ENCODE measurements at places on chromosomes 1 and 21. TPM values are rescaled to one million over a fixed set of nuclear protein-coding genes. Genes with fewer than 3 reads are reported as not detected.

MYOC gene
- not detected for total RNA-seq

TBX19 gene
- total RNA-seq = 0.91 TPM

TFF2 gene
- not detected for total RNA-seq

GRCh38 chr1:15510611-15511405 is 13.2 kb downstream of the CASP9 start:
- H3K4me3 ChIP-seq = no peak overlapping the region
- peaks cover 5% of the 10 kb centered on the region for H3K36me3 ChIP-seq
- no peak for DNase-seq
- H3K27ac ChIP-seq = no peak overlapping the region
- H3K27me3 ChIP-seq = no peaks in the 10 kb centered on the region

DNA sequence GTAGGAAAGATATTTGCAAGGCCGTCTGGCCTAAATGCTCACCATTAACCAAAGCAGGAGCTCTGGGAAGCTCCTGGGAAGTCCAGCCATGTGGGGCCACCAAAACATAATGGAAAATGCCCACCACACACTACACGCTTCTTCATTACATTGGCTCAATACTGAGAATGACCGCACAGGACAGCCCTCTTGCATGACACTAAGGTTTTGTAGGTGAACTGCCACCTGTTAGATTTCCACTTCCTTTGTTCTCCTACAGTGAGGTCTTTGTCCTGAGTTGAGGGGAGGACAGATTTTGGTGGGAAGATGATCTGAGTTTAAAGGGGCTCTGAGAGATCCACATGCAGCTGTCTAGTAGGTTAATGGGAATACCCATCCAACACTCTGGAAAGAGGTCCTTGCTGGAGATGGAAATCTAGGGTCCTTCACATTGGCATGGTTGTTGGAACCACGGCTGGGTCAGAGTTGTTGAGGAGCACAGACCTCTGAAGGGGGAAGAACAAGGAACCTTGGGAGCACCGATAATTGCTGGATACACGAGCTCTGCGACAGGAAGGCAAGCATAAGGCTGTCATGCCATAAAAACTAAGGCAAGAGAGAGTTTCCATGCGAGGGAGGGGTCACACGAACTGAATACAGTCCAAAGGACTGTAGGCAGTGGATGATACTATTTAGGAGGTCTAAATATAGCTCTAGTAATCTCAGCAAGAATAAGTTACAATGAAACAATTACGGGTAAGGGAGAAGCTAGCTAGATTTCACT is 105.5 kb upstream of the IRF2BP2 start:
- H3K36me3 ChIP-seq = no peaks in the 10 kb centered on the region
- no peaks in the 10 kb centered on the region for H3K4me1 ChIP-seq
- H3K4me3 ChIP-seq = no peak overlapping the region
- H3K27me3 ChIP-seq = no peaks in the 10 kb centered on the region
- no peak for DNase-seq

- H3K27me3 ChIP-seq = no peaks in the 10 kb centered on the region
- no peaks in the 10 kb centered on the region for H3K4me1 ChIP-seq
- no peak for DNase-seq
- H3K36me3 ChIP-seq = no peaks in the 10 kb centered on the region
- no peak overlapping the region for H3K4me3 ChIP-seq
- H3K27ac ChIP-seq = no peak overlapping the region
Observed at GRCh38 chr1:157842939-157843338, 1.3 kb upstream of the CD5L start.

GRCh38 chr1:51574796-51575195 is 42.1 kb upstream of the OSBPL9 start:
- H3K4me3 ChIP-seq = no peak overlapping the region
- H3K4me1 ChIP-seq = peaks cover 22% of the 10 kb centered on the region
- H3K36me3 ChIP-seq = no peaks in the 10 kb centered on the region
- no peaks in the 10 kb centered on the region for H3K27me3 ChIP-seq
- H3K27ac ChIP-seq = no peak overlapping the region
- no peak for DNase-seq

DNA sequence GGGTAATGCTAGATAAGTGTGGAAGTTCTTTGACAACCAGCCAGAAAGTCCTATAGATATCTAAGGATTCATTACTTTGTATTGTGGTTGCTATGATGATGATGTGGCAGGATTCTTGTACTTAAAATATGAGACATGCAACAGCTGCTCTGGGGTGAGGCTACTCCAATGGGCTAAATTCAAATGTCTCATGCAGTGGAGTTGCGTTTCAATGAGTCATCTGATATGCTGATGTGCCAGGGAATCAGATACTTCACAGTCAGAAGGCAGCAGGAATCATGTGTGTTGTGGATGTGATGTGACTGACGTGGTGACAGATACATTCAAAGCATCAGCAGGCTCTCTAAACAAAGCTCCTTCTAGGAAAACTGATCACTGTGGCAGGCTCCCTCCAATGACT is 66.5 kb downstream of the TSEN15 start:
- H3K27ac ChIP-seq = no peak overlapping the region
- H3K27me3 ChIP-seq = no peaks in the 10 kb centered on the region
- no peak for DNase-seq
- H3K4me3 ChIP-seq = no peak overlapping the region

DNA sequence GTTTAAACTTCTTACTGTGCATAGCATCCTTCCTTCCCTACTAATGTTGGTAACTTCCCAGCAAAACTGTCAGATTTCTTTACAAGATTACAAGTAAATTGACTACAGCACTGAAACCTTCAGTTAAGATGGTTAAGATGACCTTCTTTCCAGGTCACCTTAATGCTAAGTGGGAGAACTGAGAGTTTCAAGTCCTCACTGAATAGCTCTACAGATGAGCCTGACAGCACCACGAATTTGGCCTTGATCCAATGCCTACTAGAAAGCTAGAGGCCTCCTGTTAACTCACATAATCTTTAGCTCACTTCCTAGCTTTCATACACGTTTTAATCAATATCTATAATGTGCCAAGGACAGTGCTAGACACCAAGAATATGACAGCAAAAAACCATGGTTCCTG is 276.0 kb upstream of the PLD5 start:
- H3K4me1 ChIP-seq = no peaks in the 10 kb centered on the region
- no peak overlapping the region for H3K4me3 ChIP-seq
- no peak for DNase-seq
- H3K27ac ChIP-seq = no peak overlapping the region
- no peaks in the 10 kb centered on the region for H3K27me3 ChIP-seq

DNA sequence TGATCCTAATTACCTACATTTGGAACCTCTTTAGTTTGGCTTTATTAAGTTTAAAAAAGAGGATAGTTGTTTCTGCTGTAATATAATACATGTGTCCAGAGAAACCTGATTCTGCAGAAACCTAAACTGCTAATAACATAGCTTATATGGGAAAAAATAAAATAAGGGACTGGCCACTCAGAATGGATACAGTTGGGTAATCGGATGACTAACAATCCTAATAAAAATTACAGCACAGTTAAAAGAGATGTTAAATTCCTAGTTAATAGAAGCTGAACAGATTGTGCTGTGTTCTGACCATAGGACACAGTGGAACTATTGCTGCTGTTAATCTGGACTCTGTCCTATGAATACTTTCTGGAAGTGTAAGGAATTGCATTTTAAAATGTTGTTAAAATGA is 16.0 kb downstream of the ARV1 start:
- no peak for DNase-seq
- H3K27me3 ChIP-seq = no peaks in the 10 kb centered on the region
- no peak overlapping the region for H3K4me3 ChIP-seq
- no peaks in the 10 kb centered on the region for H3K4me1 ChIP-seq
- no peak overlapping the region for H3K27ac ChIP-seq

DNA sequence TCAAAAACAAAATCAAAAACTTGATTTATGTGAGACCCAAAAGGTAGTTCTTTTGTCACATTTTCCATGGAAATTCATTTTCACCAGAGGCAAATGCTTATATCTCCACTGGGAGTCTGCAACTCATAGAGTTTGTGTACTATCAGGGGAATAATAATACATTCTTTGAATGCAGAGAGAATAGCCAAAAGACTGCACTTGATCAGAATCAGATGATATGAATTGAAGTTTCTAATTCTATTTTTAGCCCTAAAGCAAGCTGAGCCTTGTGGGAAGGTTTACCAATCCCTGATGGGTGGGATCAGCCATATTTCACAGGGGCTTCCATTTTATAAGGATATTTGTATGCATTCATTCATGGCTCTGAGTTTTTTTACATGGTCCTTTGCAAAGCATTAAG is 49.6 kb downstream of the TSEN15 start:
- no peak overlapping the region for H3K4me3 ChIP-seq
- no peaks in the 10 kb centered on the region for H3K36me3 ChIP-seq
- DNase-seq = no peak
- no peak overlapping the region for H3K27ac ChIP-seq
- H3K4me1 ChIP-seq = no peaks in the 10 kb centered on the region
- no peaks in the 10 kb centered on the region for H3K27me3 ChIP-seq

DNA sequence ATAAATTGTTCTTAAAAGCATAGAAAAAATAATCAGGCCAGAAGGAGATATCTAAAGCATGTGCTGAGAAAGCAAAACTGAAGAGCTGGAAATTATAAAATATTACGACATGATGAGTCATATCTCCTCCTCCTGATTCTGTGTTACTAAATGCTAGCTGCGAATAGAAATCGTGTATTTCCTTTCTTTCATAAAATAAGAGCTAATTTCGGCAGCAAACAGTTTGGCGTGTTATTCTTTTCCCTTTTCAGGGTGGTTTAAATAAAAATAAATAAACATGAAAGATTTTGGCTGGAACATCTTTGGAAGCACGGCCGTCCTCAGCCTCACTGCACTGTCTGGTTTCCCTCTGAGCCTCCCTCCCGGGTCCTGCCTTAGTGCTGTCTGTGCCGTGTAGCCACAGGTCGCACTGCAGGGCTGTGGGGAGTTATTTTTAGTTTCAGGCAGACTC is 56.0 kb downstream of the ADARB1 start:
- no peaks in the 10 kb centered on the region for H3K36me3 ChIP-seq
- no peak for DNase-seq
- H3K4me3 ChIP-seq = no peak overlapping the region
- no peak overlapping the region for H3K27ac ChIP-seq

GRCh38 chr1:30856260-30856790 is 52.2 kb downstream of the SDC3 start:
- no peak overlapping the region for H3K27ac ChIP-seq
- no peaks in the 10 kb centered on the region for H3K27me3 ChIP-seq
- no peak overlapping the region for H3K4me3 ChIP-seq
- H3K36me3 ChIP-seq = no peaks in the 10 kb centered on the region

- H3K4me1 ChIP-seq = no peaks in the 10 kb centered on the region
- DNase-seq = no peak
- H3K4me3 ChIP-seq = no peak overlapping the region
Observed at GRCh38 chr1:190452272-190452848, 25.3 kb downstream of the BRINP3 start.

GRCh38 chr1:178629252-178630154 is 95.5 kb upstream of the RALGPS2 start:
- no peak overlapping the region for H3K27ac ChIP-seq
- DNase-seq = no peak
- H3K4me1 ChIP-seq = no peaks in the 10 kb centered on the region
- no peaks in the 10 kb centered on the region for H3K36me3 ChIP-seq

DNA sequence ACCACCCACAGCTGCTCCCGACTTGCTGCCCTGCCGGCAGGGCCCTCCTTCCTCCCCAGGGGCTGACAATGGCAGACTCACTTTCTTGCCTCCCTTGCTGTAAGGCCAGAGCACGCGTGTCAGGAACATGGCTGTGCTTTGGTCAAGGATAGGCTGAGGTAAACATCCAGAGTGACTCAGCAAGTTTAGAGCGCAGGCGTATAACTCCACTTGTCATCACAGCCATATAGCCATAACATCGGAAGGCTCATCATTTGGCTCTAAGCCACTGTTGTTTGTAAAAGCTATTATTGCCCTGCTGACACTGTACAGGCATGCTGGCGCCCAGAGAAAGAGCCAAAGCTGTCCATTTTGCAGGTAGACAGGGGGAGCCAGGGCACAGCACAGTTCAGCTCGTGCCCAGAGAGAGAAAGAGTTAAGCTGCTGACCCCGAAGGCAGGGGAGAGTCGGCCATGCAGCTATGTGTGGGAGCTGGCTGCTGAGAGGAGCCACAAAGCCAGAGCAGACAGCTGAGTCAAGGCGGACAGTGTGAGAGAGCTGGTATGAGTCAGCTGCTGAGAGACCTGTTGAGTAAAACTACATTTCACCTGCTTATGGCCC is 60.6 kb downstream of the GNG4 start:
- no peaks in the 10 kb centered on the region for H3K36me3 ChIP-seq
- H3K4me3 ChIP-seq = no peak overlapping the region
- no peaks in the 10 kb centered on the region for H3K4me1 ChIP-seq
- H3K27me3 ChIP-seq = no peaks in the 10 kb centered on the region
- DNase-seq = no peak

GRCh38 chr1:192747301-192747700 is 61.5 kb upstream of the RGS2 start:
- no peaks in the 10 kb centered on the region for H3K27me3 ChIP-seq
- no peaks in the 10 kb centered on the region for H3K36me3 ChIP-seq
- H3K4me1 ChIP-seq = no peaks in the 10 kb centered on the region

GRCh38 chr1:112852276-112852675 is 103.7 kb downstream of the SLC16A1 start:
- no peak overlapping the region for H3K4me3 ChIP-seq
- no peaks in the 10 kb centered on the region for H3K4me1 ChIP-seq
- no peak overlapping the region for H3K27ac ChIP-seq
- H3K27me3 ChIP-seq = peaks cover 3% of the 10 kb centered on the region

- H3K4me1 ChIP-seq = no peaks in the 10 kb centered on the region
- H3K4me3 ChIP-seq = no peak overlapping the region
- H3K27ac ChIP-seq = no peak overlapping the region
- no peaks in the 10 kb centered on the region for H3K27me3 ChIP-seq
Observed at GRCh38 chr1:203589595-203589994, 37.0 kb upstream of the ATP2B4 start.

DNA sequence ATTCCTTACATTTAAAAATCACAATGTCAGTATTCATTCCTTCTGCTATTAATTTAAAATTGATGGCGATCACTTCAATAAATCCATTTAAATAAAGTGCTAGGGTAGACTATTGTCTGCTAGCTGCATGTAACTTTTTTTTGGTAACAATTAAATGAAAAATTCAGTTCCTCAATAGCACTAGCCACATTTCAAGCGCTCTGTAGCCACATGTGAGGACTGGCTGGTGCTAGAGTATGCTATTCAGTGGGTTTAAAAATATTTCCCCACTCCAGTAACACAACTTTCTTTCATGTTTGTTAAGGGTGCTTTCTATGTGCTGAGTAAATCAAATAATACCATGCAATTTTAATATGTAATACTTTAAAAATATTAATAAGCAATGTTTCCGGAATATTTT is 108.2 kb downstream of the LTN1 start:
- H3K4me1 ChIP-seq = peaks cover 19% of the 10 kb centered on the region
- DNase-seq = no peak
- peak overlapping the region; percentile 83 for H3K27ac ChIP-seq
- no peaks in the 10 kb centered on the region for H3K27me3 ChIP-seq
- peaks cover 16% of the 10 kb centered on the region for H3K36me3 ChIP-seq

Data from CD8-positive, alpha-beta memory T cell (primary cell).